ENCODE measurements at places on chromosomes 7 and 10.

DNA sequence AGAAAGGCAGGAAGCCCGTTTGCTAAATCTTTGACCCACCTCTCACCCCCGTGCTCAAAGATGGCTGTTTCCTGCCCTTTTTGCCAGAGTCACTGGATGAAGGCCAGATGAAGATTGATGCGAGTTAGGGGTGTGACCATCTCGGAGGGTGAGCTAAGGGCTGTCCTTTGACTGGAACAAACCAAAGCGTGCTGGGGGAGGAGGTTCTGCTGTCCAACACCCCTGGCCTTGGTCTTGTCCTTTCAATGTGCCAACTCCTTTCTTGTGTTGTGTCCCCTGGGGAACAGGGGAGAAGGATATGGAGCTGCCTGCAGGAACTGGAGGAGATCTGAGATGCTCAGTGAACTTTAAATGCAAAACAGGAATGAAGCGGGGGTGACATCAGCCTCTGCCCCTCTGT is 90.3 kb upstream of the ADAM12 start:
- DNase-seq: no peak

- DNase-seq: no peak
Observed at GRCh38 chr10:63633677-63634487, 112.7 kb downstream of the REEP3 start.

DNA sequence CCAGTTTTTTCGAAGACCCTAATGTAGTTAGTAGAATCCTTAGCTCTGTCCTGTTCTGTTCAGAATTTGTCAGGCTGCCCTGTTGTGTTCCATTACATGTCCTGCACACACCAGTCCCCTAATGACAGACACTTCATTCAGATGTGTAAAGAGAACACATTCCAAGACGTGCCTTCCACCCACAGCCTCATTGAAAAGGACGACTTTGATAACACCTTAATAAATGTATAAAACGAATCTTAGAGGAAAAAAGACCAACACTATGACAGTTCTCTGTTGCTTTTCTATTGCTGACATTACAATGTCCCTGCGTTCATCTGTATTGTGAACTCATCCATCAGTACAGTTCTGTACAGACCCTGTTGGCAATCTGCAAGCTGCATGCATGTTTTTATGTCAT is 3.5 kb downstream of the LRRTM3 start:
- no peak for DNase-seq

GRCh38 chr7:50612704-50613103 is 47.5 kb upstream of the DDC start:
- DNase-seq: no peak

DNA sequence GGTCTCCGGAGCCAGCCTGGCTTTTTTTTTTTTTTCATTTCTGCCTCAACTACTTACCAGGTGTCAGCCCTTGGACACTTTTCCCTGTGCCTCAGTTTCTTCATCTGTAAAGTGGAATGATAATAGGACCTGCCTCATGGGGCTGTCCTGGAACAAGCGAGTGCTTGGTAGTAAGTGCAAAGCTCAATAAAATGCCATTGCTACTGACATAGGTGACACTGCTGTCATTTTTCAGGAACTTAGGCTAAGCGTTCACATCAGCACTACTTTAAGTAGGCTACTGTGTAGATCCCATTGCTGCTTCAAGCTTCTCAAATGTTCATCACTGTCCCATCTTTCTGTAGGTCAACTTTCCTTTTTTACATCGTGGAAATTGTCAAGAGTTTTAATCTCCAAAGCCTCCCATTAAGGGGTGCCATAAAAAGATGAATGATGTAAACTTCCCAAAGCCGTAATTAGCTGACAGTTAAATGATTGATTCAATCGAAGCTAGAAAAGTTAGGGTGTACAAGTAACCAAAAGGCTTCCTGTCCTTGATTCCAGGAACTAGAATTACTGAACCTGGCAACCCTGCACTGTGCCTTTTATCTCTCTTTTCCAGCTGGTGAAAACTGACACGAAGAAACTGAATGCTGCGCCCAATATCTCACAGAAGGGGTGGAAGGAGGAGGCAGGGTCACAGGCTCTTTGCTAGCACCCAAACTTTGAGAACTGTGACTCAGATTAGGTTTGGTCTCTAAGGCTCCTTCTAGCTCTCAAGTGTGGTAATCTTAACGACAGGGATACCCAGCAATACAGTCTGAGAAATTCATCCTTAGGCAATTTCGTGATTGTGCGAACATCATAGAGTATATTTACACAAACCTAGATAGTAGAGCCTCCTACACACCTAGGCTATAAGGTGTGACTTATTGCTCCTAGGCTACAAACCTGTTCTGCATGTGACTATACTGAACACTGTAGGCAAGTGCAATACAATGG is 861 bp upstream of the USP6NL start:
- no peak for DNase-seq

DNA sequence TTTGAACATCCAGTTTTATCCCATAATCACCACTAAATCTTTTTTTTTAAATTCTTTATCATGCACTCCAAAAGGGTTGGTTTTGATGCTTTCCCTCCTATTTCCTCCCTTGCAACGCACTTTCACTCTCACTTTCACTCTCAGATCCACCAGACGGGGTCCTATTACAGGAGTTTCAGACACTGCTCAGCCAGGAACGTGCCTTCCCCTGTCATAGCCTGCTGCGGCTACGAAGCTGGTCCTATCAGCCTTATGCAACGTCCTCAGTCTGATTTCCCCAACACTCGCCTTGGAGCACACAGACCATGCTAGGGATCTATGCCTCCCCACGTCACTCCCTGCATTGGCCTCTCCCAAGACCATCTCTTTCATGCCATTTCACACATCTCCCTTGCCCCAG is 23.4 kb downstream of the ZPBP start:
- no peak for DNase-seq

DNA sequence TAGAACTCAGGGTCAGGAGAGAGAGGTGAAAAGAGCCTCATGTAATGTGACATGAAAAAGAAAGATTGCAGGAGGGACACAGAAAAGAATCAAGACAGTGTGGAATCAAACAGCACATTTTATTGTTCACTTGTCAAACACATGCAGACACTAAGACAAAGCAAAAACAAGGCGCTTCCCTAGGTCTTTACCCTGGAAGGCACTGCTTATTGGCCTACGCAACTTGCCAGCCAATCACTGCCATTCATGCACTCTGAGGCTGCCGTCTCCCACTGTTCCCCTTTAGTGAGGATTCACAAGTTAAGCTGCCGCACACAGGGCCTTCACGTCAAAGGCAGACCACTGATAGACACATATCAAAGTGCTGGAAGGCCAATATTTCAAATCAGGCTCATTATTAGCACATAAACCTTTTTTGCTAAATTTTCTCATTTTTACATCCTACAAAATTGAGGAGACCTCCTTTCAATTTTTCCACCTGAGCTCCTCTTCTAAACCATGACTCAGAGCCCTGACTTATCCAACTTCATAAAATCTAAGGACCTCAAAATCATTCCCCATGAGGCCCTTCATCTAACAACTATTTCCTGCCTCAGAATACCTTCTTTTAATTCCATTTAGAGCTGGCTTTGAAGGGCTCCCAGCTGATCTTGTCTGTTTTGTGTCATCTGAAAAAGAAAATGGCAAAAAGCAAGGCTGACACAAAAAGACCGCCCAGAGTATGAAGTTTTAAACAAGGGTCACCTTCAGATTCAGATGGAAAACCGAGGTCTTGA is 149.4 kb downstream of the CHCHD3 start:
- DNase-seq: no peak

DNA sequence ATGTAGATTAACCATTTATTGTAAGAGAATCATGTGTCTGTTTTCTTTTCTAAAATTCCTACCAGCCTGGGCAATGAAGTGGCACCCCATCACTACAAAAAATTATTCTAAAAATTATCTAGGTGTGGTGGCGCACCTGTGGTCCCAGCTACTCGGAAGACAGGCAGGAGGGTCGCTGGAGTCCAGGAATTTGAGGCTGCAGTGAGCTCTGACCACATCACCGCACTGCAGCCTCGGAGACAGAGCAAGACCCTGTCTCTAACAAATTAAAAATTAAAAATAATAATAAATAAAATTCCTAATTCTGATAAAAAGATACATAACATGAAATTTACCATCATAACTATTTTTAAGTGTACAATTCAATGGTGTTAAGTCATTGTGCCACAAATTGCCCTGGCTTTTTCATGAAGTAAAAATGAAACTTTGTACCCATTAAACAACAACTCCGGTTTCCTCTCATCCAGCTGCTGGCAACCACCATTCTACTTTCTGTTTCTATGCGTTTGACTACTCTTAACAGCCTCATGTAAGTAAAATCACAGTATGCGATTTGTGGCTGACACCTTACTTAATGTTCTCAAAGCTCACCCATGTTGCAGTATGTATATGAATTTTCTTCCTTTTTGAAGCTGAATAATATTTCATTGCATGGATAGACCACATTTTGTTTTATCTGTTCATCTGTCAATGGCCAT is 20.6 kb upstream of the USP6NL start:
- no peak for DNase-seq

DNA sequence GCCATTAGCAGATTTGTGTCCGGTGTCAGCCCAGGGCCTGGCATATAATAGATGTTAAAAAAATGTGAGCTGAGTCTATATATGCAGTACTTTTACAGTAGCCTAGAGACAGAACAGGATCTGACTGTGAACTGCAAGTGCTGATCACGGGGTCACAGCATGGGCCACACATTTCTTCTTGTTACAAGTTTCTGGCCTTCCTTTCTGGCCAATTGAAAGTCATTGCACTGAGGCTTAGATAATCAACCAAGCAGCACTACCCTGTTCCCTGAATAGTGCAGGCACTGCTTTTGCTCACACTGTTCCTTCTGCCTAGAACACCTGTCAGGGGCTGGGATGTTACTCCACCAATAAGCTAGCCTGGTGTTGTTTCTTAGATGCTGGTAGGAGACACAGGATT is 5.4 kb upstream of the MARVELD1 start:
- DNase-seq: no peak

DNA sequence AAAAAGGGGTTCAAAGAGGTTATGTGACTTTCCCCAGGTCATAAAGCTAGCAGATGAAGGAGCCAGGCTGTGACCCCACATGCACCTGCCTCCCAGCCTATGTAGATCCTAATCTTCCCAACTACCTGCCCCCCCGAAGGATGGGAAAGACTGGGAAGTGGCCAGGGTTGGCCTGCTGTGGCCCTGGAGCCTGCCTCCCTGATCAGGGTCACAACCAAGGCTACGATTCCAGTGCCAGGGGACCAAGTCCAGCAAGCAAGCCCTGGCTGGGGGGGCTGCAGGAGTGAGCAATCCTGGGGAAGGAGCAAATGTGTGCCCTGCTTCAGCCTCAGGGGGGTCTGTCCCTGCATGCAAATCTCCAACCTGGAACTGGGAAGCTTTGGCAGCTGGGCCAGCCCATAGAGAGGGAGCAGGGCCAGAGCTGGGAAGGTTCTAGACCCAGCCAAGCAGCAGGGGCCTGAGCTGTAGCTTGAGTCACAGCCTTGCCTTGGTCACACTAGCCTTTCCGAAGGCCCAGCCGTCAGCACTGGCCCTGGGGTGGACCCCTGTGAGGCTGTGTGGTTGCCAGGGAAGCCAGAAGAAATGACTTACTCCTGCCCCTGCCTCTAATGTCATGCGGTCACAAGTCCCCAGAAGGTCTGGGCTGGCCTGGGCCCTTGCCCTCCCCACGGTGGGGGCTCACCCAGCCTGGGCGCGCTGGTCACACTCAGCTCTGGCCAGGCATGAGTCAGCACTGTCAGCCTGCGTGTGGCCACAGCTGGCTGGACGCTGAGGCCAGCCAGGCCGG is 96.4 kb upstream of the ZMIZ1 start:
- DNase-seq: no peak

GRCh38 chr10:55051515-55051914 is 250.5 kb upstream of the PCDH15 start:
- no peak for DNase-seq

DNA sequence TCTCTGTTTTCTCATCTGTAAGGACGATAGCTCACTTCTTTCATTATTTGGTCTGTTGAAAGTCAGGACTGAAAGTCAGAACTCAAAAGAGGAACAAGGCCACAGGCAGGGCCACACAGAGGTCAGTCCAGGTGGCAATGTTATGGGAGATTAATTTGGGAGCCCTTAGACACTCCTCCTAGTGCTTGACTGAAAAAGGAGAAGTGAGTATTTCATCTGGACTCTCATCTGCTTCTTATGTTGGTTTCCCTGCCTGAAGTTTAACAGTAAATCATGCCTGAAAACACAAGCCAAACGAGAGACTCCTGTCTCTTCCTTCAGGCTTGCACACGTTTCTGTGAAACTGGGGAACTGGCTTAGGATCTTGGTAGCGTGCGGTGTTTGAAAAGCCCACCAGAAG is 248.5 kb downstream of the BUB3 start:
- DNase-seq: no peak

DNA sequence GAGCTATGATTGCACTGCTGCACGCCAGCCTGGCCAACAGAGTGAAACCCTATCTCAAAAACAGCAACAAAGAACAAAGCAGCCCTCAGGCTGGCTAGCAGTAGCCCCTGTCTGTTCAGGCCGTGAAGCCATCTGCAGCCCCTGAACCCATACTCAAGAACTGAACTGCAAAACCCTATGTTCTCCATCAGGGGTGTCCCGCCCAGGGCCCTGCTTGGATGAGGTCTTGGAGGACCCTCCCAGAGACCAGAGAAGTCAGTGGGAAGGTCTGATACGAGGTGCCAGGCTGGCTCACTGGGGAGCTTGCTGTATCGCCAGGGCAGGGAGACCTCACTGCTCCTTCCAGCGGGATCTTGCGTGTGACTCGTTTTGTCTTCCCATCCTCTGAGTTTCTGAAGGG is 39.3 kb downstream of the RBM17 start:
- DNase-seq: no peak

GRCh38 chr10:22765660-22766547 is 51.5 kb upstream of the PIP4K2A start:
- DNase-seq: no peak

GRCh38 chr10:103086261-103086660 is 106.8 kb downstream of the NT5C2 start:
- DNase-seq: no peak

DNA sequence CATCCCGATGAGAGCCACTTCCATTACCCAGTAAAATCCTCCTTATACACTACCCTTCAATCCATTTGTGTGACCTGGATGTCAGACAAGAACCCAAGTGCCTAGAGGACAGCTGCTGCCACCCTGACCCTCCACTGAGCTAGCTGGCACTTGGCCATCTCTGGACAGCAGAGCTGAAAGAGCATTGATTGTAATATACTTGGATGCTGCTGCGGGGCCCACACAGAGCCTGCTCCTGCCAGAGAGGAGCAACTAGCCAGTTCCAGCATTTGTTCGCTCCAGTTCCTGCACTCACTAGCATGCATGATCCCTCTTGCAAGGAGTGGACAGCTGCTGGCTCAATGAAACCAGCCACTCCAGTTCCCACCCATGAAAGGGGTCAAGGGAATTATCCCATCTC is 8.4 kb upstream of the TMEM254 start:
- DNase-seq: no peak

DNA sequence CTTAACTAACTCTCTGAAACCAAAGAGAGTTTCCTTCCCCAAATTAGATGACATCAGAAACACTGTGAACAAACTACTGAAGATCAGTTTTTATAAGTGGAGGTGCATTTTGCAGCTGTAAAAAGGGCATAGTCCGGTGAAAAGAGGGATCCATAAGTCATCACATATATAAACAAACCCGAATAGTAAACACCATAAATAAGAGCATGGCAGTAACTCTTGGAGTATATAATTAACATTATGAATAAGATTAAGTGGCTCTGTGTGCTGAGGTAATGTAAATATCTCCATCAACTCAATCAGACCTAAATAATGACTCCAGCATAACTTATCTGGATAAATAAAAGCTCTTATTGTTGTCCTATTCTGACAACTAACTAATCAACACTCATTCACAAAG is 43.0 kb upstream of the SHTN1 start:
- no peak for DNase-seq

Data from stimulated activated CD8-positive, alpha-beta memory T cell treated with anti-CD3 and anti-CD28 coated beads, Interleukin-2, amount 100 ng/mL, for 1 hour (primary cell).